ENCODE measurements at places on chromosomes 2 and 18. TPM values are rescaled to one million over a fixed set of nuclear protein-coding genes. Genes with fewer than 3 reads are reported as not detected.

MYO5B gene
- total RNA-seq, result 15.6 TPM

GRCh38 chr2:76019128-76019527 lies 308.4 kb upstream of the GCFC2 start:
- no peak for DNase-seq
- no peaks in the 10 kb centered on the region for H3K36me3 ChIP-seq
- H3K4me1 ChIP-seq, result no peaks in the 10 kb centered on the region
- H3K4me3 ChIP-seq, result no peak overlapping the region
- H3K27me3 ChIP-seq, result no peaks in the 10 kb centered on the region
- no peak overlapping the region for H3K27ac ChIP-seq

DNA sequence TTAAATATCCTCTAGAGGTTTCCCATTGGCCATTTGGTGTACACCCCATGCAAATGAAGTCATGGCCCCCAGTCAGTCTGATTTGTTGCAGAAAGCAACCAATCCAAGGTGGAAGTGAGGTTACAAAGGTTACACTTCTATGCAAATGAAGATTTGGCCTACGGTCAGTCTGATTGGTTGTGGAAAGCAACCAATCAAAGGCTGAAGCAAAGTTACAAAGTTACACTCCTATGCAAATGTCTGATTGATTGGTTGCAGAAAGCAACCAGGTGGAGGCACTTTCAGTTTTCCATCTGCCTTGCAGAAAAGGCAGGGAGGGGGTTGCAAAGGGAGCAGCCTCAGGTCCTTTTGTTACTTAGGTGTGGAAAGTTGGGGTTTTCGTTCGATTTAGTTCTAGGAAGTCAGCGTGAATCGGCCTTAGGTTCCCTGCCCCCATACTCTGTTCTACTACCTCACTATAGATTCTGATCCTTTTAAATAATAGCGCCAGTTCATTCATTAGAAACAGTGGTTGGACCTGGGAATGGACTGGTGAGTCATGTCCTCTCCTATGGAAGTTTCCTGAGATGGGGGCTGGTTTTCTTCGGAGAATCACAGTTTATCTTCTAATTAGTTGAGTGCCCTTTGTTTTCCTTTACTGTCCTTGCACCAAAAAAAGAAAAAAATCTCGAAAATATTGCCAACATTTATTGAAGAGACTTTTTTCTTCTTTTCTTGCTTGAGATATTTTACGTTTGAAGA lies 279.5 kb downstream of the AGAP1 start:
- no peak overlapping the region for H3K4me3 ChIP-seq
- no peak overlapping the region for H3K27ac ChIP-seq
- H3K36me3 ChIP-seq, result peaks cover 2% of the 10 kb centered on the region
- no peak for DNase-seq

CHRNG gene
- not detected for total RNA-seq

TSPYL6 gene
- not detected for total RNA-seq

DNA sequence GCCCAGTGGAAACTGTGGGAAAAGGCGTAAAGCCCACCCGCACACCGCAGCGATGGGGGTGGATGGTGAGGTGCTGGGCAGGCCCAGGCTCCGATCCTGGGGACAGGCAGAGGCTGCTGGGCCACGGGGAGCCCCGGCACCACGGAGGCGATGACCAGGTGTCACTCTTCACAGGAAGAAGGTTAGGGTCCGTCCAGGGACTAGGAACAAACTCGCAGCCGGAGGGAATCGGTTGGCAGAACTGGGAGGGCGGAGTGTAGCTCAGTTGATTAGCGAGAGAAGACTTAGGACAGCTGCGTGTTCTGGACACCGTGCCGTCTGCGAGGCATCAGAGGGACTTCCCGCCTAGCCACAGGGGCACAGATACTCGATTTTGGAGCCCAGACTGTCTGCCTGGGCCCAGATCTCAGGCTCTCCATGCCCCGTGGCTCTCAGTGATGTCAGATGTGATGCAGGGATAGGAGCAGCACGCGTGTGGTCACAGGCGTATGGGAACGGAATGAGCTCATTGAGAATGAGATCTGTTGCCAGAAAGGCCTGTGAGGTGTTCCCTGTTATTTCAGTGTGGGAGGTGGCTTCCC lies 16.1 kb upstream of the ALLC start:
- DNase-seq, result peak; percentile 30
- H3K27ac ChIP-seq, result no peak overlapping the region
- no peaks in the 10 kb centered on the region for H3K4me1 ChIP-seq
- H3K4me3 ChIP-seq, result no peak overlapping the region
- peaks cover 38% of the 10 kb centered on the region for H3K27me3 ChIP-seq
- H3K36me3 ChIP-seq, result no peaks in the 10 kb centered on the region
